ENCODE measurements at places on chromosomes 6 and 20.

GRCh38 chr6:153130515-153131036 lies 506 bp downstream of the RGS17 start:
- no peak for DNase-seq

- no peak for DNase-seq
Measured at GRCh38 chr20:50387996-50388332, 122.2 kb upstream of the PTPN1 start.

DNA sequence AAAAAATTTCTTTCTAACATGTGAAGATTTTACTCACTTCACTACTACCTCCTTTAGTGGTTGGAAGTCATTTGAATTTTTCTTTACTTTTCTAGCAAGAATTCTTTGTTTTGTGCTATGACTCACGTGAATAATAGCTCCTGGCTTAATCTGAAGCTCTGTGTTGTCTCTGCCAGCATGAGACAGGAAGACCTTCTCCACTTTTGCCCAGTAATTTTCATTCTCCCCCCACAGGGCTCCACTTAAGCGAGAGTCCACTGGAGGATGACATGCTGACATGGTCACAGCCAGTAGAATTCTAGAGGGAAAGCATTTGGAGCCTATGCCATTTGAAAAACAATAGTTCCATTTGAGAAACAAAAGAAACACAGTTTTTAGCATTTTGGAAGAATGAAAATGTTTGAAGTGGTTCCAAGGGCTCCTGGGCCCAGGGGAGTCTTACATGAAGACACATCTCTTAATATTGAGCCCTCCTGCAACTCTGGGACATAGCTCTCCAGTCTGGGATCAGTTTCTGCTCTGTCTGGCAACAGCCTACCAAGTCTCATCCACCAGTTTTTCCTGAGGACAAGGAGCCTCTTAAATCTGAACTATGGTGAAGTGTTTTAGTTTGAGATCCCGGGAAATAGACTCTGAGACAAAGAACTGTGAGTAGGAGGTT lies 231.4 kb downstream of the PAX1 start:
- DNase-seq, result no peak

DNA sequence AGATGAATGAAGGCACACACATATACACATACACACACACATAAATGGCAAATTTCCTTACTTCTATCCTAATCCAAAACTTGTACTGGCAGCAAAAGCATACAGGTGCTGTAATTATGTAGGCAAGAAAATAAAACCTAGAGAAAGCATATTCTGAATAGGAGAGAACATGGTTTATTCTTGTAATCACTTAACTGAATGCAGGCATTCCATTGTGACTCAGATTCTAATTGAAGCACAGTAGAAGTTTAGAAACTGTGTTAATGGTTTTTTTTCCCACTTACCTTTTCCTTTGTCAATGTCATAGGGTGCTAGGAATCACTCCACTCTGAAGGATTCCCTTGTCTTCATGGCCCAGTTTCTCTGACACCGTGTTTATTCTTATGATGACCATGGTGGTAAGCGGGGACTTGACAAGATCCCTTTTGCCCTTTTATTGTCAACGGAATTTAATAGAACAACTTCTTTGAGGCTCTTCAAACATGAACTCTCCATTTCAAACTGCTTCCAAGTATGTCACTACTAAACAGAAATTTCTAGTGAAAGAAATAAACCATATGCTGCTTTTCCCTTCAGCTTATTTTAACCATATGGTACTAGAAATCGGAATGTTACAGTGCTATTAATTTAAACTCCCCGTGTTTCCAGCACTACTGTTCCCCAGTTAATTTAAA lies 164.2 kb downstream of the OGFRL1 start:
- no peak for DNase-seq

DNA sequence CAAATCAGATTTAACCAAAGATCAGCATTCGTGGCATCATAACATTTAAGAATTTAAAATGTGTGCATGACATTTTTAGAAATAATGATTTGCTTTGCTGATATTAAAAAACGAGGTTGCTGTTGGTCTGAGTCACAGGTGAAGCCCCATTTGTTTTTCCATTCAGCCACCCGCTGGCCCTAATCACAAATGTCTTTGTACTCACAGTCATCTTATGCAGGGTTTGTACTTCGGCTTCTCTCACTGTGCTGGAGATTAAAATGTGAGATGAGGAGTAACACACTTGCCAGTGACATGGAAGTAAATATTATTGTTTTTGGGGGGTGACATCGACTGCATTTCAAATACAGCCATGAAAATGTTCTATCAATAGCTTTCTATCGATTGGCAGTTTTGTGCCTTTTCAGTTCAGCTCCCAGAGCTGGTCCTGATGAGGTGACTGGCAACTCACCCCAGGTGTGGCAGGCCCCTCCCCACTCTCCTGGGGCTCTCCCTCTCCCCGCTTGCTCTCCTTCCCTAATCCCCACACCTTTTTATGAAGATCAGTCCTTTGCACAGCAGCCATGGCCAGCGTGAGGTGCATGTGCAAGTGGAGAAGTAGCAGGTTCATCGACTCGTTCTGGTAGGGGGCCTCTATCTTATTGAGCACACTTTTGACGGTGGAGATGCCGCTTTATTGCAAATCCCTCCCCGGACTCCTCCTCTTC lies 58.8 kb upstream of the FUCA2 start:
- DNase-seq, result no peak

GRCh38 chr6:127690092-127690491 lies 113.1 kb downstream of the C6orf58 start:
- DNase-seq, result no peak

DNA sequence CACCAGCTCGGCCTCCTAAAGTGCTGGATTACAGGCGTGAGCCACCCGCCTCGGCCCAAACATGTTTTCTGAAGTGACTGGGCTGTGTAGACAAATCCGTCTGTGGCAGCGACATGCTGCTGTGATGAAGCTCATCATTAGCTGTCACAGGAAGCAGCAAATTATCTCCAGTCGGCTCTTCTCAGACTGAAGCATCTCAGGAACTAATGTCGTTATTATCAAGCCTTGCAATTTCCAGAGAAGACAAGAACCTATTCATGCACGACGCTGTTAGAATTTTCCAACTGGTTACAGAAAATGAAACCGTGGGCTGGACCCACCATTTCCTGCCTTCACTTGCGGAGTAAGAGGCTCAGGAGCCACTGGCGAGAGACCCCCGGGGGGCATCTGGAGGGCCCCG lies 17.1 kb upstream of the NTSR1 start:
- no peak for DNase-seq
